ENCODE measurements at places on chromosomes 6 and 20.

- no peak for DNase-seq
Observed at GRCh38 chr20:49987015-49987867, 4.5 kb downstream of the SNAI1 start.

- no peak for DNase-seq
Observed at GRCh38 chr6:78670802-78671201, 196.5 kb upstream of the IRAK1BP1 start.

- no peak for DNase-seq
Observed at GRCh38 chr20:59014680-59015389, 4.4 kb upstream of the TUBB1 start.

DNA sequence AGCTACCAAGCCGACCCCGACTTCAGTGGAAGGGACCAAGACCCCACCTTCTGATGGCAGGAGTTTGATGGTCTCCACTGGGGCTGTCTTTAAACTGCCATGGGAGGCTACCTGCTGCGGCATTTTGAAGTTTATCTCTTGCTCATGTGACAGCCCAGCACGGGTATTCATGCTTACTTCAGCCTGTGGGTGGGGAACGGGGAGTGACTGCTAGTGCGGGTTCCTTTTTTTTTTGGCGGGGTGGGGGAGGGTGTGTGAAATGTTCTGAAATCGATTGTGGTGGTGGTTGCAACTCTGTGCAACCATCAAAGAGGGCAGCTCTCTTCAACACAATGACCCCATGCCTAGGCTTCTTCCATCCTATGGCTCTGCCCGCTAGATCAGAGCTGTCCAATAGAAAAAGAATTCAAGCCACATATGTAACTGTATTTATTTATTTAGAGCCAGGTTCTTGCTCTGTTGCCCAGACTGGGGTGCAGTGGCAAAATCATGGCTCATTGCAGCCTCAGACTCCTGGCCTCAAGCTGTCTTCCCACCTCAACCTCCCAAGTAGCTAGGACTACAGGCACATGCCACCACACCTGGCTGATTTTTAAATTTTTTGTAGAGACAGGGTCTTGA, 53.7 kb downstream of the PPP1R16B start:
- DNase-seq = no peak

Measured in activated T-helper 1 cell treated with anti-CD3 and anti-CD28 coated beads, Interleukin-2, amount 50 U/mL, for 16 hours (primary cell).